AG04450 (cell line): ENCODE measurements at places on chromosomes 12 and 14.

GRCh38 chr12:98669751-98670150 is 24.7 kb downstream of the APAF1 start:
- DNase-seq, result no peak

- DNase-seq, result no peak
Measured at GRCh38 chr14:85182282-85182681, 347.7 kb upstream of the FLRT2 start.

DNA sequence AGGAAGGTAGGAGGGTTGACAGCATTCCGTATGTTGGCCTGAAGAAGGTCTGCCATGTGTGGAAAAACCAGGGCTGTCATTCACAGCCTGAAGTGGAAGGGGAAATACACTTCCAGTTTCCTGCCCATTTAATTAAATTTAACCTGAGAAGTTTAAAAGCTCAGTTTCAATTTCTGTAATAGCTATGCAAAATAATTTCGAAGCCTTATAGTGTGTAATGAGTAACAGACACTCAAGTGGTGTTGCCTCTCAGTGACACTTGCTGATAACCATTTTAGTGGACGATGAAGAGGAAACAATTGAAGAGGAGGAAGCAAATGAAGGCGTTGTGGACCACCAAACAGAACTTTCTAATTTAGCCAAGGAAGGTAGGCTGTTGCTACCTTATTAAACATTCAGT is 44.8 kb downstream of the EP400 start:
- DNase-seq, result no peak

GRCh38 chr14:51432302-51432948 is 192.4 kb downstream of the TMX1 start:
- DNase-seq, result no peak

DNA sequence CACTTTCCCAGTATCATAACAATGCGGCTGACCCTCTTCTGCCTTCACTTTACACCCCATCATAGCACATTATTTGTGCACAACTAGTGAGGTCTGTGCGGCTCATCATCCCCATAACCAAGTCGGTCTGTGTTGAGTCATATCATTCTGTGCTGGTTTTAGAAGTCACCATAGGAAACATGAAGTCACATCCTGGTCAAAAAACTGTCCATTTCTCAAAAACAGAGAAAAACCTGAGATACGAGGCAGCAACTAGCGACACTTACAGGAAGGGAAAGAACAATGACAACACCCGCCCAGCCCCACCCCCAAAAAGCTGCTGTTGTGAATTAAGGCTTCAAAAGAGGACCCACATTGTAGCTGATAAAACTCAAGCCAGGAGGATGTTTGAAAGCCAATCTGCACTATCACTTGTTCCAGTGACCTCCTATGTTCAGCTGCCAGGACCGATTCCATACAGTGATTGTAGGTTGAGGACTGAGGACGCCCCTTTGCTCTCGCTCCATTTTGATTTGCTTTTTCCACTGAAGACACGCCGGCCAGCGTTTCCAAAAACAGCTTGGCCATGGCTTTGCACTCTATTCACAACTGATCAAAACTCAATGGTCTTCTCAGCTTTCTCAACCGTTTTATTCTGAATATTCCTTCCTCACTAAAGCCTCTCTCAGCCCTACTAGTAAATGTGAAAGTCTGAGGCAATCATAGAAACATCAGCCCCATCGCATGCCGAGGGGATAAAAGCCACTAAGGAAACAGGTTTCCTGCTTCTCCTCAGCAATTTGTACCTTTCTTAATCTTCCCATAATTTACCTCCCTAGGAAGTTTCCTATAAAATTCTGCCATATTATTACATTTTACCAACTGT is 87.5 kb downstream of the DUSP16 start:
- no peak for DNase-seq

- no peak for DNase-seq
Measured at GRCh38 chr14:49203676-49204075, 382.5 kb downstream of the RPS29 start.
